Keratinocyte (primary cell): ENCODE measurements at places on chromosomes 2 and 18. TPM values are rescaled to one million over a fixed set of nuclear protein-coding genes. Genes with fewer than 3 reads are reported as not detected.
A peak's percentile ranks its signal among the peaks of the same experiment; 100 is the strongest.

DNA sequence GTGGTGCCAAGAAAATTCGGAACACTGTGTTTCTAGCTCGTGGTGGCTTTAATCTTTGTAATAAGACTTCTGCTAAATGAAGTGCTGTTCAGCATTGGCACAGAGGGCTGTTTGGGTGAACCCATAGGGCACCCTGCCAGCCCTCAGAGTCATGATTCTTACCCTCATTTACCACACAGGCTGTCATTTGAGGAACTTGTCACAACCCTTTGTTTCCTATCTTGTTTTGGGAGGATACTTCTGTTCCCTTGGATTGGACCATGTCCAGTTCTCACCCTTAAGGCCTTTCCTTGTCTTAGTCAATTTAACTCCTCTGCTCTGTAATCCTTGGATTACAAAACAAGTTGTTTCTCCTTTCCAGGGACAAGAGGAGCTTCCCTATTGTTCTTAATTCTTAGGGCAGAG is 225.7 kb downstream of the MTX2 start:
- DNase-seq: no peak

Gene CNGA3
- polyA plus RNA-seq: 0.01 TPM in 2 of 3 replicates, not detected in the other

GRCh38 chr2:155381436-155381835 is 682.9 kb downstream of the KCNJ3 start:
- DNase-seq: no peak

DNA sequence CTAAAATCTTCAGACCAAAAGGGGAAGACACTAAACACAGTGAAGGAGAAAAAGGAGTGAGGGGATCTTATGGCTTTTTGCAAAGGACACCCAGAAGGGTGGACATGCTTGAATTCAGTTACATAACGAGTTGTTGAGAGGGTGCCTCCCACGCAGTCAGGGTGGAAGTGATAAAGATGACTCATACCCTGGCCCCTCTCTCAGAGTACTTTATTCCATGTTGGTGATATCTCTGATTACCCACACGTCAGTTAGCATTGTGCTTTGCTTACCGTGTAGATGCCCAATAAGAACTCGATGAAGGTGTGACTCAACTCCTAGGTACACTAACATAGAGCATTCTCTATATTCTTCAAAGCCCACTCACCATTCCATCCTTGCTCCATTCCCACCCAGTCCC is 44.4 kb downstream of the EN1 start:
- no peak for DNase-seq

DNA sequence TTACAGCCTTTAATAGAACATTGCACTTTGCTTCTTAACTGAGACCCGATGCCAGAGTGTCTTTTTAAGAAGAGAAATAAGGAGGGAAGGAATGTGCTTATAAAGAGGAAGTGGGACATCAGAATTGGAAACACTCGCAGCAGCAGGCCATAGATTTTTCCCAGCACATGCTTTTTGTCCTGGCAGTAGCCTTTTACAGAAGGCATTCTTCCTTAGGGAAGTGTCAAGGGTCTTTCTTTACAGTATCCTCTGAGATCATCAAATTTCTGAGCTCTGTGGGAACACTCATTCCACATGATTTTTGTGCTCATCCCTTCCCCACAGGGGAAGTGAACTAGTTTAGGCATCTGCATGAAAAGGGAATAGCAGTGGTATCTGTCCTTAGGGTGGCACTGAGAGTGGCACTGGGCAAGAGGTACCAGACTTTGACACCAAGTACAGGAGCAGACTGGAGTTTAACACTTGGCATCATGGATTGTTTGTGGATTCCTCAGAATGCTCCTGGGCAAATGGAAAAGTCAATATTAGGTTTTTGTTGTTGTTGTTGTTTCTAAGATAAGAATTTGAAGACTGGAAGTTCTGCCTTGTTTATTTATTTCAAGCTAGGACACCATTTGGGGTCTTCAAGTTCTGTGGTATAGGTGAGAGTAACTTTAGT is 4.1 kb downstream of the MYO1B start:
- no peak for DNase-seq

Gene FHOD3
- polyA plus RNA-seq: 6.9 to 13.1 TPM (median 7.7 TPM) in 3 replicates

DNA sequence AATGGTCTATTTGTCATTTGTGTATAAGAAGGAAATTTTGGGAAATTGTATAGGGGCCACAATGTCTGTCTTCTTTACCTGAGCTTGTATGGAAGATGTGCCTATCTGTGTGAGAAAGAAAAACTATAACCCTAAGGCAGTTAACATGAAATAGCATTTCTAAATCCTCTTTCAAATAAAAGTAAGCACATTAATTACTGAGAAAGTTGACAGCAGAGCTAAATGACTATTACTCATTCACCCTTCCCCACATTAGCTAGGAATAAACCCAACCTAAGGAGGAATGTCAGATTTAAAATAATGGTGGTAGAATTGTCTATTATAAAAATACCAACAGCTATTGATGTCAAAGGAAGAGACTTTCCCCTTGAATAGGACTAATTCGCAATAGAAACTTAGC is 56.2 kb downstream of the SLC38A11 start:
- no peak for DNase-seq

DNA sequence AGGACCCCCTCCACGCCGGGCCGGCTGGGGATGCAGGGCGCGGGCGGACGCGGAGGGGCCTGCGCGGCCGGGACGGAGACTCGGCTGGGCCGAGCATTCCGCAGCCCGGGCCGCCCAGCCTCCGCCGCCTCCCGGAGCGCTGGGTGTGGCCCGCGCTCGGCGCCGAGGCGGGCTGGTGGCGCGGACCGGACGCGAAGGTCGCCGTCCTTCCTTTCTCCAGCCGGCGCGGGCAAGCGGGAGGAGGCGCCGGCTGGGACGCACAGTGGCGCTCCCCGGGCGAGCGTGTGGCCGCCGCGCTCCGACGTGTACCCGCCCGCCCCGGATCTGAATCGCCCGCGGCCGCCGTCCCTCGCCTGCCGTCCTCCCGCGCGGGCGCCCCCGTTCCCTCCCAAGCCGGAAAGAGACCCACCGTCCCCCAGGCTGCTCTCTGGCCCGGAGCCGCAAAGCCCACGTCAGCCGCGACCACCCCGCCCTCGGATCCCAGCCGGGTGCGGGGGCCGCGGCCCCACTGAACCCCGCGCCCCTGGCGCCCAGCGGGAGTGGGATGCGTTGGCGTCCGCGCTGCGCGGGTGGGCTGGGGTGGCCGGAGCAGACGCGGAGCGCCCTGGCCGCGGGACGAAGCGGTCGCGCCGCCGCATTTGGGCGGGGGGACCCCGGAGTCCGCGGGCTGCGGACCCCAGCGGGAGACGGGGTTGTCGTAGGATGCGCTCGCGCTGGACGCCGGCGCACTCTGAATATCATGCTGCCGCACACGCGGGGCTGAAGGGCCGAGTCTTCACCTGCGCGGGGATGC is 634 bp downstream of the SPATS2L start:
- DNase-seq: no peak

GRCh38 chr2:83017366-83018090 is 1441.6 kb downstream of the SUCLG1 start:
- DNase-seq: peak; percentile 76

DNA sequence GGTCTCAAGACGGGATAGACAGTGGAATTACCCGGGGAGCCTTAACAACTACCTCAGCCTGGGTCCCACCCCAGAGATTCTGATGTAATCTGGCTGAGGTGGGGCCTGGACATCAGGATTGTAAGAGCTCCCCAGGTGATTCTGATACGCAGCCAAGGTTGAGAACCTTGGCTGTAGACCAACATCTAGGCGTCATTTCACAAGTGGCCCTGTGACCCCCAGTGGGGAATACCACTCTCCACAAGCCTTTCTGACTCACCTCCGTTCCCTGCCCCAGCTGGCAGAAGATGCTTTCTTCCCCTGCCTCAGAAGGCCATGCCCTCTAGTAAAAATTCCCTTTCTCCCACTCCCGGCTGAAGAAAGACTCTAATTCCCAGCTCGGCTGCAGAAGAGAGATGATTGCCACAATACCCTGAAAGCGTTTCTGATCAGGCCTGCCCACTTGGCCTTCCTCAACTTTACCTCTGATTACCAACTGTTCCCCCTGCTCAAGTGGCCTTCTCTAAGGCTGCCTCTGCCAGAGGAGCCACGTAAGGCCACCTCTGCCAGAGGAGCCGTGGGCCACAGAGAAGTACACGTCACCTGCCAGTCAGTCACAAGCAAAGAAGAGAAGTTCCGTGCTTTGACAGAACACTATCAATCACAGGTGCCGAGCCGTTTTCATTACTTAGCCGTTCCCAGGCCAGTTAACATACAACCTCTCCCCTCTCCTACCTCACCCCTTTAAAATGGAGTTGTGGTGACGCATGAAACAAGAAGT is 116.8 kb upstream of the PKDCC start:
- no peak for DNase-seq

DNA sequence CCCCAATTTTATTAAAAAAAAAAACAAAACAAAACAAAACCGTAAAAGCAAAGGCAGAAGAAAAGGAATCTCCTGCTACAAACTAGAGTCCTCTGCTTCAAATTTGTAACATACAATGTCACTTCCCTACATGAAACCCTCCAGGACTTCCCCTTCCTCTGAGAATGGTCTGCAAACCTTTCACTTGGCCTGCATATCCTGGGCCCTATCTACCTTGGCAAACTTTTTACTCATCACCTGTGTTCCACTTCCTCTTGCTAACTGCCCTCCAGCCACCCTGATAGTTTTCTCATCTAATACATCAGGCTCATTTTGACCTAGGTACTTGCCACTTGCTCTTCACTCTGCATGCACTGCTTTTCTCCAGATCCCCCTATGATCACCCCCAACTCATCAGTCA is 255.5 kb downstream of the ETAA1 start:
- DNase-seq: no peak

Gene VWA3B
- 0.05 to 0.24 TPM in 2 of 3 replicates, not detected in the other for polyA plus RNA-seq

DNA sequence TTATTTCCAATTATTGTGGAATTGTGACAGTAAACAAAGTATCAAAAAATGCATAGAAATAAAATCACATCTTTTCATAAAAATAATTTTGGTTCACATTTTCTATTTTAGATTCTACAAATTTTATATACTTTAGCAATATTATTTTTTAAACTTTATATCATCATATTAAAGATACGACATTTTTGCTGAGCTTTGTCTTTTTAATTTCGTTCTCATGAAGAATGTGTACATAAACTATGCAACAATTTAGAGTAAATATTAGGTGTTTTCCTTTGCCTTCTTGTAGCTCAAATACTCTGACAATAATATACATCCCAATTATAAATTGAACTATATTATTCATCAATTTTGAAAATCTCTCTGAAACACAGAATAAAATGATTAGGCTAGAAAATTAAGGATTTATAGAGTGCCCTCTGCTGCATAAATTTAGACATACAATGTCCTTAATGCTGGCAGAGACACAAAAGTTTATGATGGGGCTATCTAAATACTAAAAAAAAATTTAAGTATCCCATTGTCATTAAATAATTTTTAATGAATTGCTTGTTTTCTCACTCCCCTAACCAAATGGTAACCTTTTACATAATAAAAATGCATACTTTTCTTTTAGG is 45.7 kb downstream of the CCDC102B start:
- no peak for DNase-seq

DNA sequence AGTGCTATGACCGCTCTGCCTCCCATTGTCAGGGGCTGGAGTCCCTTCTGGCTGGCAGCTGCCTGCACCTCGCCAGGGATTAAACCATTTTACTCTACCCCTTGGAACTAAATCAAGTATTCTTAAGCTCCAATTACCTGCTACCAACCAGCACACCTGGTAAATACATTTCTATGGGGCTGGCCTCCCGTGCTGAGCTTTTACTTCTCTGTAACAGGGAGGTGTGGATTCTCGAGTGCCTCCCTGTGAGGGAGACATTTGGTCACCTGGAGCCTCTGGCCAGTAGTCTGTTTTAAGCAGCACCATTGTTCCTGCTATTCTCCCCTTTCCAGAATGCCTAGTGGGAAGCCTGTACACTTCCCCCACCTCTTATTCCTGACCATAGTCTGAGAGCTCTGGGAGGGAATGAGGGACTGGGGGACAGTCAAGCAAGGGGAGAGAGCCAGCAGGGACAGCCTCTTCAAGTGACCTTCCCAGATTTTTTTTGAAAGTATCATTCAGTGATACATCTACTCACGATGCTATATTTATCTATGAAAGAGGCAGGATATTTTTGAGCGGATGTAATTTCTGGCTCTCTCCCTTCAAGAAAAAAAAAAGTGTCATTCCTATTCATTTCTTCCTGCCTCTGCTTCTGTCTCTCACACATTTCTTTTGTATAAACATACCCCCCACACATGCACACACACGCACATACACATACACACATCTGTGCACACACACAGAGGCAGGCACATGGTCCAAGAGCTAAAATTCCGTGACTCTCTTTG is 112.8 kb downstream of the CAPN13 start:
- no peak for DNase-seq
